RWPE2 (cell line): ENCODE measurements at places on chromosomes 16 and 17.
A peak's percentile ranks its signal among the peaks of the same experiment; 100 is the strongest.

- DNase-seq = peak; percentile 3
Observed at GRCh38 chr17:73815474-73815873, 171.2 kb upstream of the SDK2 start.

GRCh38 chr17:82158825-82159224 is 53.8 kb downstream of the CCDC57 start:
- no peak for DNase-seq

DNA sequence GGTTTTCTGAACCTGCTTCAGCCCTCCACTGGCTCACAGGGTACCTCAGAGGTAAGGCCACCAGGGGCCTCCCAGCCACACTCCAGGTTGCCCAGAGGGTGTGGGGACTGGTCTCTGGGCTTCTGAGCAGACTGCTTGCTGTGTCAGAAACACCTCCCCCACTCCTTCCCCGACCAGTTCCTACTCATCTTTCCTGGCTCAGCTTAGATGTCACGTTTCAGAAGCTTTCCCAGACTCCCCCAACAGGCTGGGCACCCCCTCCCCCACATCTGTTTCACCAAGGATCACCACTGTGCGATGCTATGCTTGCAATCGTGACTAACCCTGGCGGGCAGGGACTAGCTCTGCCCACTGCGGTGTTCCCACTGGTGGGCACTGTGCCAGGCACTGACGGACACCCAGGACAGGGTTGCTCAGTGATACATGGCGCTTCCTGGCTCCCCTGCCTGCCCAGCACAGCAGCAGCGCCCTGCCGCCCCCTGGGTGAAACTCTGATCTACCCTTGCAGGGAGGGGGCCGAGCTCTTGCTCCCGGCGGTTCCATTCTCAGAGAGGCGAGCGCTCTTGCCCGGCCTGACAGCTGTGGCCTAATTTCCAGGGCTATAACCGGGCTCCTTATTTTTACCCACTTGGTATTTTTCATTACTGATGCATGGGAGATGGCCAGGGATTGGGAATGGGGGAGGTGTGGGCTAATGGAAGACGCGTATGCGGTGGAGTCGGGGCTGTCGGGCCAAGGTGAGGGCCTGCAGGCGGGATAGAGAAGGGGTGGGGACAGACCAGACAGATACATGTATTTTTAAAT is 29.4 kb upstream of the MTSS2 start:
- peak; percentile 100 for DNase-seq

DNA sequence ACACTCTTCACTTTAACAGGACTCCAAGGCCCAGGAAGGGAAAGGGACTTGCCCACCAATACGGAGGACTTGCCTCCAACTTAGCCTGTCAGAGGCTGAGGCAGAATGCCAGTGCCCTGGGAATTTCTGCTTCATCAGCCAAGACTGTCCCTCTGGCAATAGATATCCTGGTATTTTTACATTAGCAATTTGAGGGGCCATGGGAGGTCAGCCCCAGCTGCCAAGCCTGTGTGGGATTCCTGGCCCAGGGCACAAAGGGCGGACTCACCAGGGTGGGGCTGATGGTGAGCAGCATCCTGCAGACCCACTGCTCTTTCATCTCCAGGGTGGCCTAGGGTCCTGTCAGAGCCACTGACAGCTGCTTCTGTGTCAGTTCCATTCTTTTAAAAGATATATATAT is 78.3 kb upstream of the CIBAR2 start:
- DNase-seq = no peak

GRCh38 chr17:2937331-2938003 is 125.9 kb downstream of the OR1D5 start:
- DNase-seq = no peak
